ENCODE measurements at places on chromosomes 2 and 18.

- DNase-seq, result no peak
Observed at GRCh38 chr18:31446854-31447253, 687 bp upstream of the DSG3 start.

- DNase-seq, result peak; percentile 71
Observed at GRCh38 chr2:234974501-234975385, 22.9 kb downstream of the SH3BP4 start.

- peak; percentile 30 for DNase-seq
Observed at GRCh38 chr2:151437630-151438029, 27.9 kb downstream of the RIF1 start.

GRCh38 chr18:62578980-62579511, 56.2 kb downstream of the ZCCHC2 start:
- DNase-seq, result no peak

DNA sequence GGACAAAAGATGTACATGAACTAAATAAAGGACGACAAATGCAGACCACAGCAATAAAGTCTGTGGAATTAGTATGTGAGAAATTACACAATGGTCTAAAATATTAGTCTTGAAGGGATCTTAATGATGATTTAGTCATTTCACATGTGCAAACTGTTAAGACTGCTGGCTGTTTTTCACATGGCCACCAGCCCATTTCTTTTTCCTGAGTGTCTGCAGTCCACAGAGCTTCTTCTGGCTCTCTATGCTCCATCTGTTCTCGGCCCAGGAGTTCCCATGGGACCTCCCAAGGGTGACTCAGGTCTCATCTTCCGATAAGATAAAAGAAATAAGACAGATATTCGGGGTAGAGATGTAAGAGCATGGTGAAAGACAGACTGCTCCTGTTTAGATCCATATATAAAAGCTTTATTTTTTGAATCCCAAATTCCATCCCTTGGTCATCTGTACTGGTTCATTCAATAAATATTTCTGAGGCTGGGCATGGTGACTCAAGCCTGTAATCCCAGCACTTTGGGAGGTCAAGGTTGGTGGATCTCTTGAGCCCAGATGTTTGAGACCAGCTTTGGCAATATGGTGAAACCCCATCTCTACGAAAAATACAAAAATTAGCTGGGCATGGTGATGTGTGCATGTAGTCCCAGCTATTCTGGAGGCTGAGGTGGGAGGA, 20.1 kb downstream of the IL1RL1 start:
- DNase-seq, result peak; percentile 12

DNA sequence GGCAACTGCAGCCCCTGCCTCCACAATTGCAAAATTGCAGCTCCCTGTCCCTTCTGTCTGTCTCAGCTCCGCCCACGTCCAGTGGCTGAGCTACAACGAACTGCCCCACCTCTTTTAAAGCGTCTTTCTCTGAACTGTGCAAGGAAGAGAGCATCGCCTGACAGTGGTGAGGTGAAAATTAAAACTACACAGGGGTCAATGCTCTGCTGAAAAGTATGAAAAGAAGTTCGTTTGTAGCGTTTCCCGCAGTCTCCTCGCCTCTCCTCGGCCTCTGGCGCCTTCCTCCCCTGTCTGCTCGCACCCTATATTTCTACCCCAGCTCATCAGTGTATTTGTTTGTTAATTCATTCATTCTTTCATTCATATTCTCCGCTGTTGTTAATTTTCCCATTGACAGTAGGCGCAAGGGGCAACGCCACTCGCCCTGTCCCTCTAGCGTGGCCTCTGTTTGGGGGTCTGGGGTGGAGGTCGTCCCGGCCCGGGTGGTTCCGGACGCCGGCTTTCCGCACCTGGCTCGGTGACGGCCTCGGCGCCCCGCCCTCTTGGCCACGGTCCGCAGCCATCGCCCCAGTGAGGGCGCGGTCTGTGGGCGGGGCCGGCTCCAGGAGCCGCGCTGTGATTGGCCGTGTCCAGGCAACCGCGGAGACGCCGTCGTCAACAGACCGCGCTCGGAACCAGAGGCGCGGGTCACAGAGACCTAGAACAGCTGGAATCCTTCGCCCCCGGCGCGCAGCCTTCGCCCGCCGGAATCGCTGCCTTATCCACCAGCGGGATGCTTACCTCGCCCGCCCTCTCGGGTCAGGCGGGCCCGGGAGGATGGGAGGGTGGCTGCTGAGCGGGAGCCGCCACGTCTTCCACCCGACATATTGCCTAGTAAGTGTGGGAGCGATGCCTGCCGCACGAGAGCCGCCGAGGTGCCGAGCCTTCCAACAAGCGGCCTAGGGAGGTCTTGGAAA, at the start of gene VWA3B:
Gene VWA3B, plus strand, starts transcription at position 677 of the 956 bp plus-strand sequence. CDS start 5,926 bp downstream, outside the sequence.
- DNase-seq, result peak; percentile 56

DNA sequence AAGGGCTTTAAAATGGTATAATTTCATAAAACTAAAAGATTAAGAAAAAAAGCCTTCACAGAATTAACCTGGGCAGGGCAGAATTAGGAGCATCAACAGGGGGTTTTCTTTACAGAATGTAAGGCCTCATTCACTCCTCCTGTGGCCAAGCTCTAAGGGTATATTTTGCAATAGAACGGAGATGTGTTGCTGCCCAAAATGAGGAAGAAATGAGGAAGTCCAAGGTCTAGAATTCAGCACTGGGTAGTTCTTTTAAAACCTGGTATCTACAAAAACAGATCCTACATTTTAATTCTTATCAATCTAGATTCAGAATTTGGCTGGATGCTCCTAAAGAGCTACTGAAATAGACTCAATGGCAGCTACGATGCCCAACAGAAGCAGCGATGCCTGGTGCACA, 101.8 kb downstream of the AKAIN1 start:
- DNase-seq, result no peak

DNA sequence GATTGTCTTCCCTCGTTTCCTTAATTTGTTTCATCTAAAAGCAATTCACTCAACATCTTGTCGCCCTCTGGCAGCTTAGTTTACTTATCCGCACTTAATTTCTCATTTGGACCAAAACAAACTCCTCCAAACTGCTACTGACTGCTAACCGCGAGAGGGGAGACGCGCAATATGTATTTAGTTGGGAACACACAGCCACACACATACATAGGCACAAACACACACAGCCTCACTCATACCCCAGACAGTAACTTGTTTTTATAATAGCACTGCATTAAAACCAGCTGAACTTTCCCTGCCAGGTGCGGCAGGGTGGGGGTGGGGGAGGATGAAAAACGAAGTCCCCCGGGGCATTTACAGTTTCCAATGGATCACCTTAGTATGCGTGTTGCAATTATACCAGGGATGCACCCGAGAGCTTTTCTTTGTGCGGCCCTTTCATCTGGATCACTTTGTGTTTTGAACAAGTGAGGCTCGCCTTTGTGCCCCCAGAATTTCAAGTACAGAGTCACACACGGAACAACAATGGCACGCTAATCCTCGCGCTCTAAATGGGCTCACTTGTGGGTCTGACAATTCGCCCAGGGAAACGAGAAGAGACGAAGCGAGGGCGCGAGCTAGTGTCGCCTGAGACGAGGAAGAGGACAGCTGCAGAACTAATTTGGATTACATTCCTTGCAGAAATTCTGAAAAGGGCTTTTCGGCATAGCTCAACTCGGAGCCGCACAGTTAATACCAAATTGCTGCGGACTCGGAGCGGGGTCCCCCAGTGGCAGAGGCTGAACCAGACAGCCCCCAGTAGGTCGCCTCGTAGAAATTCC, 2.4 kb downstream of the ERBB4 start:
- DNase-seq, result peak; percentile 46

GRCh38 chr2:144426981-144427479, 92.9 kb downstream of the ZEB2 start:
- DNase-seq, result peak; percentile 52

DNA sequence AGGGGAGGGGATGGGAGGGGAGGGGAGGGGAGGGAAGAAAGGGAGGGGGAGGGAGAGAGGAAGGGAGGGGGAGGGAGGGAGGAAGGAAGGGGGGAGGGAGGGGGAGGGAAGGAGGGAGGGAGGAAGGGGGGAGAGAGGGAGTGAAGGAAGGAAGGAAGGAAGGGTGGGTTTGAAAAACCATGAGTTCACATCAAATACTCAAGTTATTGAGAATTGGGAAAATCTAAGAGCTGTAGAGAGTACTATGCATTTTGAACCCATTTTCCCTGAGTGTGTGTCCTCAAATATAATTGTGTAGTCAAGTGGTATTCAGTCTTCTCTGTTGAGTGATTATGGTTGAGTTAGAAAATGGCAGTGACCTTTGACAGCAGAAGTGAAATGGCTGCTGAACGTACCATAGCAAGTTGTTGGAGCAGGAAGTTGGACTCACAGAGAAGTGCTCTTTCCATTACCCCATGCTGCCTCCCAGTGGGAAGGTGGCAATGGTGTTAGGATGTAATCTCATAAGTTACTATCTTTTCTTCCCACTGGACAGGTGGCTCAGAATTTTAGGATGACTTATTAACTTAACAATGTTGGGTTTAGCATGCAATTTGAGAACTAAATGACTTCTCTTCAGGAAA, 214.6 kb downstream of the SETBP1 start:
- DNase-seq, result peak; percentile 57

DNA sequence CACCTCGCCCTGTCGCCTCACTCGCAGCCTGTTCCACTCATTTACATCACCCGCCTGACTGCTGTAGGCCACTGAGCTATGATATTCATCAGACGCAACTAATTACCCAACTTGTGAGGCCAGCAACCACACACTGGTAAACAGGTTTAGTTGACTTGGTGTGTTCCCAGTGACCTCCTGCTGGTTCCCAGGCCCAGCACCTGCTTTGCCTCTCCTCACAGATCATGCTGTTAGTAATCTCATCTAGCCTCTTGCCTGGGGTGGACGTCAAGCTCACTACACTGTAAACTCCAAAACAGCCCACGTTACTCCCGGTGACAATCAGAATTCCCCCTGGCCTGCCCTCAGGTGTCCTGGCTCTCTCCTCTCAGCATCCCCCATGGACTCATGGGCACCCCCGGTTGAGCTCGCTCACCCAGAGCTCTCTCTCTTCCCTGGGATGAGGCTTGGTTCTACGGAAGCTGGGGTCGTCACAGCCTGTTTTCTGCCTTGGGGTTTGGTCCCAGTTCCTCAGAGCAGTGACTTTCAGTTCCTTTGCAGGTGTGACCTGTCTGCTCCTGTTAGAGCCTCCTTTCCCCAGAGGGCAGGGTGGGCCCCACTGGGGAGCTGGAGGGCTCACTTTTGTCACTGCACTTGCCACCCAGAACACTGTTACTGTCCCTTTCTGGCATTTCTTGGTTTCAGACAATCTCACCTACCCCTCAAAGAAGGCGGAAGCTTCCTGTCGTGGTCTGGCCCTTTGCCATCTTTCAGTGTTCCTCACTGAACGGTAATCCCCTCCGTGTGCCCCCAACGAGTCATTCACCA, 40.3 kb downstream of the INPP5D start:
- DNase-seq, result no peak

DNA sequence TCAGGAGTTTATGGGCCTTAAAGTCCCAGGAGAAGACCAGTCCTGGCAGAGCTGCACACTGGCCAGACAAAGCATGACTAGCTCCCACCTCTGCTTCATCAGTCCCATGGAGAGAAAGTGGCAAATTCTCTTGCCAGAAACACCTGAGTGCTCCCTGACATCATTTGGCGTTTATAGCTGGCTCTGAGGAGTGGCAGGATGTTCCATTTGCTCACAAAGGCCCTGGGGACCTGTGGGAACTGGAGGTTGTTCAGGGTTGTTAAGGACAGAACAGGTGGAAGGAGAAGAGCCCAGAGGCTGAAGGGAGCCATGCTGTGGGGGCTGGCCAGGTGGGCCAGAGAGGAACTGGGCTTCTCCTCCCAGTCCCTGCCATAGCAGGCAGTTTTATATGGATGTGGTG, 56.1 kb downstream of the RPL37A start:
- DNase-seq, result no peak

DNA sequence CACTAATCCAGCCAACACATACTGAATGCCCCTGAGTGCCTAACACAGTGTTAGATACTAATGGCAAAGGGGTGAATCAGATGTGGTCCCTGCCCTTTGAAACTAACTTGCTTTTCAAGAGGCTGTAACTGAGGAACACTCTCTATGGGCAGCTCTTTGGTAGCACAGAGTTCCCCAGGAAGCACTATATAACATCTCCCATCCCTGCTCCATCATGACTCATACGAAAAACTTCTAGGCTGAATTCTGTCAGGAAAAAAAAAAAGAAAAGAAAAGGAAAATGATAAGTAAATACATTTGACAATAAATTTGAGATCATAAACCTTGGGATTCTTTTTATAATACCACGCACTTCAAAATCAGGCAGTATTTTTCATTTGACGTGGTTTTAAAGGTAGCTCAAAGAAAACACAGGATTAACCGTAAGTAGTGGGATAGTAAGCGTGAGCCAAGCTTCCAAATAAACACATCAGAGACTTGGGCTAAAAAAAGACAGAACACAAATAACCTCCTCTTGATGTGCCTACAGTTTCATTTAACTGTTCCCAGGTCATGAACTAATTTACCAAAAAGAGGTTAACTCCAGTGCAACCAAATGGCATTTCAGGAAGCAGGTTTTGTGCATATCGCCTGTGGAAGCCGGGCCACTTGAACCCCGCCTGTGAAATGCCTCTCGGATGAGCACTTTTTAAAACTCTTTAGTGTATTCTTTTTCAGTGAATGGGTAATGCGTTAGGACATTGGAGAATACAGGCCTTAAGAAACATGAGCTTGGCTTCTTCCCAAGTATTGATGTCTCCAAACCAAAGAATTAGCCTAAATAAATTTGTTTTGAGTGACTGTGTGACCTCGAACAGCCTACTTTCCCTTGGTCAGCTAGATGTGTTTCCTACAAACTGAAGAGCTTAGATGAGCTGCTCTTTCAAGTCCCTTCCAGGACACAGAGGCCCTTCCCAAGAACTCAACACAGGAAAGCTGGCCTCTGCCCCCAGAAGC, 42.0 kb downstream of the RDH14 start:
- peak; percentile 56 for DNase-seq

DNA sequence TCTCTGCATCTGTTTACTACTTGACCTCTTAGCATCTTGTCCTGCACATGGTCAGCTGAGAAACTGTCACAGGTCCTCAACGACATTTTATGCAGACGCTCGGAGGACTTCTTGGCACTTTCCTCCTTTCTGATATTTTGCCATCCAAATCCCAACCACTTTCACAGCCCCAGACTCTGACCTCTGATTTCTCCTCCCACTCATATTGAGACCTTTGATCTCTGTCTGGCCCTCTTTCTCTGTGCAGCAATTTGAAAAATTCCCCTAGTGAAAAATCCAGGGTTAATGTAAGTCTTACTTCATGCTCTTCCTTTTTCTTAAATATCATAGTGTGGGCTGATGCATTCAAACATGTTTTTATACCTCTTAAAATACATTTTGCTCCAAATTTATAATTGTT, 273.8 kb downstream of the CCDC102B start:
- no peak for DNase-seq

DNA sequence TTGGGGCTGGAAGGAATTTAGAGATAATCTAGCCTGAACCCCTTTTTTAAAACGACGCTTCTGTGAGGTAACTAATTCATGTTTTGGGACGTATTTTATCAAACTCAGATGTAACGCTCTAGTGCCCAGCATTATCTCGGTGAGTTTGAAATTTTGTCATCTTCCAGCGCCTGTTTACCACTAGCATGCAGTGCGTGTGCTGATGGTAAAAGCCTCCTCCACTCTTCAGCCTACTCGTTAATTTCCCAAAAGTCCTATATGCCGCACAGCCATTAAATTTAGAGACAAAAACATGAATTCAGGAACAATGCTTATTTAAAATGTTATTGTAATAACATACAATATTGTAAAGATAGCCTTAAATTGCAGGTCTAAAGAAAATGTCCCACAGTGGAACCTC, 2.8 kb downstream of the ZCCHC2 start:
- no peak for DNase-seq

GRCh38 chr2:33522576-33522975, 46.1 kb downstream of the RASGRP3 start:
- DNase-seq, result no peak

- DNase-seq, result no peak
Observed at GRCh38 chr18:55381277-55381676, 206.7 kb downstream of the TCF4 start.

All from muscle of leg (tissue), 16 donors.